ENCODE measurements at places on chromosomes 7 and 10. TPM values are rescaled to one million over a fixed set of nuclear protein-coding genes. Genes with fewer than 3 reads are reported as not detected.
A peak's percentile ranks its signal among the peaks of the same experiment; 100 is the strongest.

DNA sequence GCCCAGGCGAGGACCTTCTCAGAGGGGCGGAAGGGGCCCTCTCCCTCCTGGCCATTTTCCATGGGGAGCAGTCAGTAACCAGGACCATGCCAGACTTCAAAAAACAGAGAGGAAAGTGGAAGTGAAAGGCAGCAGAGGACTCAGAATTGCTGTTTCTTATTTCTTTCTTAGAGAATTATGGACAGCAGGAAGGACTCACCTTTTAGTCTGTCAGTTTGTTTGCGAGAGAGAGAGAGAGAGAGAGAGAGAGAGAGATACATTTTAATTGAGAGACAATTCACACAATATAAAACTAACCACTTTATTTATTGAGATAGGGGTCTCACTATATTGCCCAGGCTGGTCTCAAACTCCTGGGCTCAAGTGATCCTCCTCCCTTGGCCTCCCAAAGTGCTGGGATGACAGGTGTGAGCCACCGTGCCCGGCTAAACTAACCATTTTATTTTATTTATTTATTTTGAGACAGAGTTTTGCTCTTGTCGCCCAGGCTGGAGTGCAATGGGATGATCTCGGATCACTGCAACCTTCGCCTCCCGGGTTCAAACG lies 24.5 kb downstream of the SCD start:
- H3K27me3 ChIP-seq = no peaks in the 10 kb centered on the region
- peak overlapping the region; percentile 41 for H3K4me3 ChIP-seq
- no peak for DNase-seq
- H3K27ac ChIP-seq = peak overlapping the region; percentile 80
- H3K36me3 ChIP-seq = no peaks in the 10 kb centered on the region
- H3K4me1 ChIP-seq = peaks cover 49% of the 10 kb centered on the region

DNA sequence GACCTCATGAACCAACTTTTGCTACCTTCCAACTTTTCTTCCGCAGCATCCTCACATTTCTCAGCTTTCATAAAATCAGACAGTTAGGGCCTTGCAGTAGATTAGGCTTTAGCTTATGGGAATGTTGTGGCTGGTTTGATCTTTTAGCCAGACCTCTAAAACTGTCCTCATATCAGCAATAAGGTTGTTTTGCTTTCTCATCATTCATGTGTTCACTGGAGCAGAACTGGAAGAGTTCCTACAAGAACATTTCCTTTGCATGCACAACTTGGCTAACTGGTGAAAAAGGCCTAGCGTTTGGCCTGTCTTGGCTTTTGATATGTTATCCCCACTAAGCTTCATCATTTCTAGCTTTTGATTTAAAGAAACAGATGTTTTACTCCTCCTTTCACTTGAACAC lies 130.0 kb upstream of the LRRTM3 start:
- H3K27ac ChIP-seq = no peak overlapping the region
- H3K36me3 ChIP-seq = no peaks in the 10 kb centered on the region
- no peaks in the 10 kb centered on the region for H3K27me3 ChIP-seq
- no peak overlapping the region for H3K4me3 ChIP-seq
- no peaks in the 10 kb centered on the region for H3K4me1 ChIP-seq

GRCh38 chr10:63256009-63256773 lies 123.1 kb downstream of the NRBF2 start:
- H3K4me3 ChIP-seq = no peak overlapping the region
- H3K27ac ChIP-seq = no peak overlapping the region
- H3K27me3 ChIP-seq = no peaks in the 10 kb centered on the region
- H3K36me3 ChIP-seq = peaks cover 21% of the 10 kb centered on the region
- no peak for DNase-seq
- peaks cover 28% of the 10 kb centered on the region for H3K4me1 ChIP-seq

GRCh38 chr7:149524394-149524793 lies 26.8 kb upstream of the ZNF746 start:
- no peak overlapping the region for H3K27ac ChIP-seq
- no peak overlapping the region for H3K4me3 ChIP-seq
- H3K27me3 ChIP-seq = no peaks in the 10 kb centered on the region
- no peak for DNase-seq
- no peaks in the 10 kb centered on the region for H3K4me1 ChIP-seq

DNA sequence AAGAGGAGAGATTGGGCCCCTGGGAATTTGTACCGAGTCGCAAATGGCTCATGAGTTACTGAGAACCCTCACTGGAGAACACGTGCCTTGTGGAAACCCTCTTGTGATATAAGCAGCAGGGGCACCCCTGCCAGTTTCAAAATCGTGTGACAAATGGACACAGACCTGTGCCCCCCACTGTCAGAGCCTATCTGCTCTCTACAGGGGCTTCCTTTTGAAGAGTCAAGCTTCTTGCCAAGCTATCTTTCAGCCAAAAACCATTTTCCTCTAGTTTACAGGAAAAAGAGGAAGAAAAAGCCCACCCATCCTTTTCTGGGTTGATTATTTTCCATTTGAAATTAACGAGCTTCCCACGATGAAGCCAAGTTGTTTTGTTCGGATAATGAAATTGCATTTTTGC lies 64.1 kb upstream of the MPP7 start:
- DNase-seq = no peak
- H3K27ac ChIP-seq = peak overlapping the region; percentile 69
- no peak overlapping the region for H3K4me3 ChIP-seq
- H3K4me1 ChIP-seq = peaks cover 59% of the 10 kb centered on the region
- H3K36me3 ChIP-seq = no peaks in the 10 kb centered on the region
- H3K27me3 ChIP-seq = no peaks in the 10 kb centered on the region

DNA sequence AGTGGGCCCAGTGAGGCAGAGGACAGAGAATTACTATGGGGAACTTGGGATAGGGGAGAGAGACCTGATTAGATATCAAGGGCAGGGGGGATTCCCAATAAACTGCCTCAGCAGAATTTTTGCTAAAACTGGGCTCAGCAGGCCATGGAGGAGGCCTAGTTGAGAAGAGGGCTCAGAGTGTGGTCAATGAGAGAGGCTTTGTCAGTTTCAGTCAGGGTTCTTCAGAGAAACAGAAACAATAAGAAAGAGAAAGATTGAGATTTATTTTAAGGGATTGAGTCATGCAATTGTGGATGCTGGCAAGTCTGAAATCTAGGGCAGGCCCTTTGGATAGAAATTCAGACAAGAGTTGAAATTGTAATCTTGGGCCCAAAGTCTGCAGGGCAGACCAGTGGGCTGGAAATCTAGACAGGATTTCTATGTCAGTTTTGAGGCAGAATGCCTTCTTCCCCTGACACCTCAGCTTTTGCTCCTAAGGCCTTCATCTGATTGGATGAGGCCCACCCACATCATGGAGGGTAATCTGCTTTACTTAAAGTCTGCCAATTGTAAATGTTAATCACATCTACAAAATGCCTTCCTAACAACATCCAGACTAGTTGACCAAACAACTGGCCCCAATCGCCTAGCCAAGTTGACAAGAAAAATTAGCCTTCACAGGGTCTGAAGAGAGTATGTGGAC lies 33.5 kb upstream of the CCSER2 start:
- no peak overlapping the region for H3K27ac ChIP-seq
- H3K4me1 ChIP-seq = no peaks in the 10 kb centered on the region
- no peak for DNase-seq
- H3K4me3 ChIP-seq = no peak overlapping the region
- no peaks in the 10 kb centered on the region for H3K36me3 ChIP-seq
- no peaks in the 10 kb centered on the region for H3K27me3 ChIP-seq

GRCh38 chr10:49512121-49512809 lies 26.7 kb downstream of the ERCC6 start:
- peaks cover 10% of the 10 kb centered on the region for H3K4me1 ChIP-seq
- no peak overlapping the region for H3K4me3 ChIP-seq
- peaks cover 2% of the 10 kb centered on the region for H3K27me3 ChIP-seq
- H3K27ac ChIP-seq = no peak overlapping the region

GRCh38 chr7:79060498-79060897 lies 393.0 kb downstream of the MAGI2 start:
- no peaks in the 10 kb centered on the region for H3K4me1 ChIP-seq
- no peaks in the 10 kb centered on the region for H3K36me3 ChIP-seq
- DNase-seq = no peak
- no peaks in the 10 kb centered on the region for H3K27me3 ChIP-seq

- H3K27me3 ChIP-seq = no peaks in the 10 kb centered on the region
- no peak overlapping the region for H3K4me3 ChIP-seq
- no peak for DNase-seq
- H3K27ac ChIP-seq = no peak overlapping the region
- H3K4me1 ChIP-seq = no peaks in the 10 kb centered on the region
Measured at GRCh38 chr7:143485094-143485493, 7.4 kb downstream of the TAS2R41 start.

GRCh38 chr7:87156709-87157108 lies 4.5 kb downstream of the DMTF1 start:
- peaks cover 8% of the 10 kb centered on the region for H3K4me1 ChIP-seq
- H3K4me3 ChIP-seq = no peak overlapping the region
- H3K27me3 ChIP-seq = no peaks in the 10 kb centered on the region

GRCh38 chr10:107477266-107477665 lies 312.8 kb upstream of the SORCS1 start:
- no peak overlapping the region for H3K27ac ChIP-seq
- H3K4me3 ChIP-seq = no peak overlapping the region
- H3K4me1 ChIP-seq = no peaks in the 10 kb centered on the region
- no peaks in the 10 kb centered on the region for H3K27me3 ChIP-seq

- H3K27me3 ChIP-seq = peaks cover 48% of the 10 kb centered on the region
- DNase-seq = no peak
- H3K4me3 ChIP-seq = no peak within 1 kb of the TSS
- H3K27ac ChIP-seq = no peak within 1 kb of the TSS
- H3K36me3 ChIP-seq = no peaks in the 10 kb centered on the region
- H3K4me1 ChIP-seq = no peaks in the 10 kb centered on the region
Measured at GRCh38 chr7:94907026-94907810, at the start of gene PPP1R9A. PPP1R9A (plus strand) TSS chr7:94907594; CDS start chr7:94910114, 2,520 bp downstream.

GRCh38 chr7:69674701-69675182 lies 76.5 kb downstream of the AUTS2 start:
- H3K27me3 ChIP-seq = no peaks in the 10 kb centered on the region
- no peak overlapping the region for H3K4me3 ChIP-seq
- no peaks in the 10 kb centered on the region for H3K4me1 ChIP-seq
- H3K36me3 ChIP-seq = no peaks in the 10 kb centered on the region

DNA sequence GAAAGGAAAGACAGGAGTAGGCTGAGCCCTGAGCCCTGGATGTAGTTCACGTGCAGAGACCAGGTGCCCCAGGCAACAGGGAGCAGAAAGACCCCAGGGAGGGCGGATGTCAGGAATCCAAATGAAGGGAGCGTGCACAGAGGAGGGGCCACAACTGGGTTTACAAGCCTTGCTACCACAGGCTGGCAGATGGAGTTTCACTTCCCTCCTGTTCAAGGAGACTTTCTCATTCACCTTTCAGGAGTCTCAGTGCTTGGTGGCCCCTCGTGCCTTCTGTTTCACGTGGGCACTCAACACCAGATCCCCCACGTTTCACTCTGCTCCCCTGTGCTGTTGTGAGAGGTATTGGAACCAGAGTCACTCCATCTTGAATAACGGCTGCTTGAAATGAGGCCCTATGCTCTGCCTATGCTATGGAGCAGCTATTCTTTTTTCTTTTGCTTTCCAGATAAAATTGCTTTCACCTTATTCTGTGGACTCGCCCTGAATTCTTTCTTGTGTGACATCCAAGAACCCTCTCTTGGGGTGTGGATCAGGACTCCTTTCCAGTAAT lies 601.4 kb upstream of the IGFBP3 start:
- H3K27ac ChIP-seq = no peak overlapping the region
- H3K27me3 ChIP-seq = no peaks in the 10 kb centered on the region
- DNase-seq = no peak
- no peaks in the 10 kb centered on the region for H3K4me1 ChIP-seq

- no peak for DNase-seq
- no peaks in the 10 kb centered on the region for H3K36me3 ChIP-seq
- H3K27me3 ChIP-seq = no peaks in the 10 kb centered on the region
- no peak overlapping the region for H3K4me3 ChIP-seq
- no peak overlapping the region for H3K27ac ChIP-seq
Measured at GRCh38 chr10:115948465-115948864, 324.5 kb downstream of the GFRA1 start.

DNA sequence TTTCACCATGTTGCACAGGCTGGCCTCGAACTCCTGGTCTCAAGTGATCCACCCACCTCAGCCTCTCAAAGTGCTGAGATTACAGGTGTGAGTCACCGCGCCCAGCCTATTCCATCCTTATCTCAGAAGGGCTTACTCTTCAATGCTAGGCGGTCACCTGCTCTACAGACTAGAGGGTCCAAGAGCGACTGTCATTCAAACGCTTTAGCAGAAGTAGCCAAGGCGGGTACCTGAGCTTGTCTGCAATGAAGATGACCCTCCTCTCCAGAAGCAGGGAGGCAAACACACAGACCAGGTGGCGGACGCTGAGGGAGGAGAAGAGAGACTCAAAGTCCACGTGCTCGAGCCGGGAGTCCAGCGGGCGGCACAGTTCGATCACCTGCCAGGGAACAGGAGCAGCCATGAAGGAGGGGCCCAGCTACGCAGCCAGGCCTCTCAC lies 65.1 kb upstream of the MKRN1 start:
- no peaks in the 10 kb centered on the region for H3K27me3 ChIP-seq
- H3K27ac ChIP-seq = no peak overlapping the region
- H3K4me3 ChIP-seq = no peak overlapping the region
- H3K4me1 ChIP-seq = no peaks in the 10 kb centered on the region
- no peaks in the 10 kb centered on the region for H3K36me3 ChIP-seq
- no peak for DNase-seq

GRCh38 chr10:84149854-84150253 lies 10.5 kb downstream of the GHITM start:
- H3K36me3 ChIP-seq = peaks cover 94% of the 10 kb centered on the region
- DNase-seq = no peak
- no peak overlapping the region for H3K27ac ChIP-seq
- no peaks in the 10 kb centered on the region for H3K27me3 ChIP-seq
- H3K4me3 ChIP-seq = no peak overlapping the region

DNA sequence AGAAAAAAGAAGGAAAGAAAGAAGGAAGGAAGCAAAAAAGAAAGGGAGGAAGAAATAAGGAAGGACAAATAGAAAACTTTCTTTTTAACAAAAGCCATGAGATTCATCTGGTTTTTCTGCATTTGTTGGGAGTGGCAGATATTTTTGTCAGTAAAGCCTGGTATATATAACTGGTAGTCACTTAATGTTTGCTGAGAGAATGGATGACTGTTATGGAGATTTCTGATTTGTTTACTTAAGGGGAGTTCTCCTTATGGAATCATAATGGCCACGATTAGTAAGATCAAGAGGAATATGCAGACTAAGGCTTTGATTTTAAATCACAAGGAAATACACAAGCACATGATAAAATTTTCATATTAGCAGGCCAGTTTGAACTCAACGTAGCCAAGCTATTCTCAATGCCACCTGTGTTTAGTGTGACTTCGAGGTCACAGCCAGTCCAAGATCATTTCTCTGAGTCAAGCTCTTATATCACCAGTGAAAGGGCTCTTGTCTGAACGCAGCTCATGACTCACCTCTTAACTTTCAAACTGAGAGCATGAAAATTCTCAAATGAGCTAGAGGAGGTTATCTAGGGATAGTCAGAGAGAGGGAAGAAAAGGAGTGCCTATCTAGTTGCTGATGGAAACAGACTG lies 445.1 kb upstream of the ZMIZ1 start:
- H3K27me3 ChIP-seq = no peaks in the 10 kb centered on the region
- no peak overlapping the region for H3K4me3 ChIP-seq
- DNase-seq = no peak
- H3K36me3 ChIP-seq = no peaks in the 10 kb centered on the region
- H3K4me1 ChIP-seq = no peaks in the 10 kb centered on the region
- H3K27ac ChIP-seq = no peak overlapping the region

- DNase-seq = no peak
- no peaks in the 10 kb centered on the region for H3K27me3 ChIP-seq
- no peak overlapping the region for H3K27ac ChIP-seq
- H3K4me1 ChIP-seq = no peaks in the 10 kb centered on the region
Measured at GRCh38 chr7:33841705-33842129, 63.6 kb upstream of the BMPER start.

The ADAM12 gene
- total RNA-seq = 1.5 TPM

The SPDYE9 gene
- total RNA-seq = not detected

The NKX1-2 gene
- not detected for total RNA-seq

The OR2A42 gene
- not detected for total RNA-seq

The CPXM2 gene
- total RNA-seq = not detected

The H2BK1 gene
- not detected for total RNA-seq

The CH25H gene
- 0.50 TPM for total RNA-seq

The SNX8 gene
- 4.5 TPM for total RNA-seq

The CRPPA gene
- 1.0 TPM for total RNA-seq

Data from CD4-positive, alpha-beta T cell (primary cell).